ENCODE measurements at places on chromosomes 3 and 15.

DNA sequence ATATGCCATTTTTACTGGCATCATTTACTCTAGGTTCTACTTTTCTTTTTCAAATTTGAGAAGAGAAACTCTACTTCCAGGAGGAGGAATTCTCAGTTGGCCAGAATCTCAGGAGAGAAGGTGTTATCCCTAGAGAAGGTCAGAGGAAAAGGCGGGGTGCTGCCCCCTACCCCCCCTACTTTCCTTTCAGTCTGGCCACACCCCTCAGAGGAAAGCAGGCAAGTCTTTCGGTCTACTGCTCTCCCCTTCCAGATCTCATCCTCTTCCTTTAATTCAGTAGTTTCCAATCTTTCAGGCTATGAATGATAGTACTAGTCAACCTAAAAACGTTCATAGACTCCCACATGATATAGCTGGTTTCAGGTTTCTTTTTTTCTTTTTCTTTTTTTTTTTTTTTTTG is 366.5 kb upstream of the TBL1XR1 start:
- no peak for DNase-seq

- DNase-seq: no peak
Observed at GRCh38 chr15:39499042-39499441, 81.8 kb upstream of the THBS1 start.

DNA sequence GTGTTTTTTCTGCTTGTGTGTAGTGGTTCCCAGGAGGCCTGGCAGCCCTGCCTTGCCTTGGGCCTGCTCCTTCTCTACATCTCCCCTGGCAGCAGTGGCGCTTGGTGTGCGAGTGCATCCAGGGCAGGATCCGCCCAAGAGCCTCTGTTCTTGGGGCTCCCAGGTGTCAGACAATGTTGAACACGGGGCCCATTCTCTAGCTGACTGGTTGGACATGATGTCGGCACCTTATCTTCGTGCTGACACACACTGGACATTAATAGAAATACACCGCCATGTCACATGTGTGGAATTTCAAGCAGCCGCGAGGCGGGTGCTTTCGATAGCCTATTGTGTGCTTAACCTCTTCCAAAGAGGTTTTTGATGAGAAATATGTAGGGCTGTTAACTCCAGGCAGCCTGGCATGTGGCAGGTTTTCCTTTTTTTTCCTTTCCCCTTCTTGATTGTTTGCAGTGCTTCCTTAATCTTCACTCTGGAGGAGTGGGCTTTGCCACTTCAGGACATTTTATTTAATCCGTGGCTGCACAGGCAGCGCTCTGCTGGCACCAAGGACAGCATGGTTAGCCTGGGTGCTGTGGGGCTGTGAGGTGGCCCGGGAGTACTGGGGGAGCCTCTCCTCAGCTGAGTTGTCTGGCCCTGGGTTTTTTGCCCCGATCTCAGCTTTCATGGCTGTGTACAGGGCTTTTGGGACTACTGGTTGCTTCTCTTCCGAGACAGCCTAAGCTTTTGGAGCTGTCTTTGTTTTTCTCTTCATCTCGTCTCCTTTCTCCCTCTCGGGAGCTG is 42.5 kb downstream of the CHCHD6 start:
- peak; percentile 68 for DNase-seq

DNA sequence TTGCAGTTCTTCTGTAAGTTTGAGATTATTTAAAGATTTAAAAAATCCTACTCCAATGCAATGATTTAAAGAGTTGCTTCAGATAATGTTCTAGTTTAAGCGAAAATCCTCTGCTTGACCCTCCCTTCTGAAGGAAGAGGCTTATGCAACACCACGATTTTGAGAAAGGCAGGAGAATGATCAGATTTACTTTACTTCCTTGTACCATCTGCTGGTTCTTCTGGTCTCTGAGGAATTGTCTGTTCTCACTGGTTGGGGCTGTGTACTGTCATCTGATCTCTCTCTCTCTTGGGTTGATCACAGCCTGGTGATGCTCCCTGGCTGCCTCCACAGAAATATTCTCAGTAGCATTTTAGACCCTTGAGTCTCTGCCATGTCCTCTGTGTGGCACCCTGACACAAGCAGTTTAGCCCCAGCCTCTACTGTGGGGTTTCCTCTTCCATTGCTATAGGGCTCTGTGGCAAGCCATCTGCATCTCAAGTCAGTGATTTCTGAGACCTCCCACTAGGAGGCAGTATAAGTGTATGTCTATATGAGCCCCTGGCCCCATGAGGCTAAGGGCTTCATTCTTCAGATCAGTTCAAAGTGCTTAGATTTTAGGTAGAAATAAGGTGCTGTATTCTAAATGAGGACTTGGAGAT is 50.8 kb upstream of the PLAAT1 start:
- DNase-seq: peak; percentile 10

- no peak for DNase-seq
Observed at GRCh38 chr15:25251700-25252390, 187.0 kb downstream of the UBE3A start.

DNA sequence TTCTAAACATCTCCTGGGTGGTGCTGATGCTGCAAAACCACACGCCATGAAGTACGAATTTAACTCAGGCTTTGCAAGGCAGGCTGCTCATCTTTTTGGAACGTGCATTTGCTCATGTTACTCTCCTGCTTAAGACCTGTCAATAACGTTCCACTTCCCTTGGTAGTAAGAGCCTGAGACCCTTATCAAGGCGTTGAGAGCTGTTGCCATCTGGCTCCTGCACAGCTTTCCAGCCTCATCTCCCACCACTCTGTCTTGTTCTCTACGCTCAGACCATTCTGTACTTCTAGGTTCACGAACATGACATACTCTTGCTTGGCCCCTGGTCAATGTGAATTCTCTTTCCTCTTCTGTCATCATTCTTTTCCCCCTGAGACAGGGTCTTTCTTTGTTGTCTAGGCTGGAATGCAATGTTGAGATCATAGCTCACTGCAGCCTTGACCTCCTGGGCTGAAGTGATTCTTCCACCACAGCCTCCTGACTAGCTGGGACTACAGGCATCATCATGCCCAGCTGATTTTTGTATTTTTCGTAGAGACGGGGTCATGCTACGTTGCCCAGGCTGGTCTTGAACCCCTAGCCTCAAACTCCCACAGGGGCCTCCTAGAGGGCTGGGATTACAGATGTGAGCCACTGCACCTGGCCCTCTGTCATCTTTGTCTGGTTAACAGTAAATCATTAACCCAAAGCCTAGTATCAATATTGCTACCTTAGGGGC is 202.8 kb downstream of the CADPS start:
- DNase-seq: no peak

- no peak for DNase-seq
Observed at GRCh38 chr3:160784853-160785252, 28.8 kb downstream of the PPM1L start.

DNA sequence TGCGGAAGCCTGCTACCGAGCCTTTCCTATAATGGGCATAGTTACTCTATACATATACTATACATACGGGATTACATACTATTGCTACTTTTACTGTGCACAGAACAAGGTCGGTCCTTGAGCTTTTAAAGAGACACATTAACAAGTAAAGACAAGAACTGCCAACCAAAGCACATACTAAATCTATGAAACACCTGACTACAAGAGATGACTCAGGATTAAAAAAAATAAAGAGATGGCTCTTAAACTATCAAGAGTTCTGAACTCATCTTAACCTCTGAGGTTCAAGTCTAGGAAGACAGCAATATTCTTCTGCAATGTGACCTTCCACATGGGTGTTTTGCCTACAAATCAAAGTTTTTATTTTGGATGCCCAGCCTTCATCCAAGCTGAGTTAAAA is 106.8 kb downstream of the TNIK start:
- DNase-seq: no peak

DNA sequence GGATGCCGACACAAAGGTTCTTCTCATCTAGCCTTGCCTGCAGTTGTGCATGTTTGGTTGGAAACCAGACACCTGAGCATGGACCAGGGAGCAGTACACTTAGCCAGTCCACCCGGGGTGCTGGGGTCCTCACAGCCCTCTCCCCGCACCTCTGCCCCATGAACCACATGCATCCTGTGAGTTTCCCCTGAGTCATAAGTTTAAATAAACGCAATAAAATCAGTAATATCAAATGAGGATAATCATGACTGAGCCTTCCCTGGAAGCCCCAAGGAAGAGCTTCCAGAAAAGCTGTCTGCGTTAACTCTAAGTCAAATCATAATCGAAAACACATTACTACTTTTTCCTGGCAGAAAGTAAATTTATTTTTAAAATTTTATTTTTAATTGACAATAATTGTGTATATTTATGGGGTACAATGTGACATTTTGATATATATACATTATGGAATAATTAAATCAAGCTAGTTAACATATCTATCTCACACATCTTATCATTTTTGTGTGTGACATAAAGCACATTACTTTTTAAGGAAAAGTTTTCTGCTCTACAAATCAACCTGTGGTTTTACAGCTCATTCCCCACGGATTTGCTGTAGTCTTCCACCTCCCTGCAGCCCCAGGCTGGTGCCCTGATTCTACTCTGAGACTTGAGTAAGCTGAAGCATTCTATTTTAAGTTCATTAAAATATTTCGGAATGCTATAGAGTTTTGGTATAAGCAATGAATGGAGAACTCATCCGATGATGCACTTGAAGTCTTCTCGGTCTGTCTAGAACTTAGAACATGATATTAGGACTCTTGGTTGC is 166.0 kb upstream of the EIF1B start:
- DNase-seq: no peak

- no peak for DNase-seq
Observed at GRCh38 chr3:178475062-178475461, 61.2 kb upstream of the KCNMB2 start.

DNA sequence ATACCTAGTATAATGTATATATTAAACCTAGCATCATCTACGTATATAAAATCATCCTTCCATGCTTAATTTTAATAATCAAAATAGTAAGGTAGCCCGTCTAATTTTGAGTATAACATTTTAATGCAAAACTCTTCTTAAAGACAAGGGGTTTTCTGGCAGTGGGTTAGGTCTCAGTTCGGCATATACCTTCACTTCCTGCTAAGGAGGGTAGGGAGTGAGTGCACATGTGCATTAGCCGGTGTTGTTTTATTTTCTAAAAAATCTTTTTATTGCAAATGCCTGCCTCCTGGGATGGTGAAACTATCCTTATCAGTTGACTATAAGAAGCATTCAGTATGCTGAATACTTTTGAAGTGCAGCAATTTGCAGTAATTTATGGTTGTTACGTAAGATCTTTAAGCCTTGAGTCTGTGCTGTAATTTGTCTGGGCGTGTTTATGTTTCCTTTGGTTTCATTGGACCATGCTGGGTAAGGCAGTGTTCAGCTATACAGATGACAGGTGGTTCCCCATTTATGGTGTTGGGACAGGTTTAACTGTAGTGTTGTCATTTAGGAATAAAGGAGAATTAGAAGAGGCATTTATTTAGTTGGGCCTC is 11.7 kb downstream of the ARHGEF26 start:
- no peak for DNase-seq

- no peak for DNase-seq
Observed at GRCh38 chr15:32099956-32100684, 69.8 kb downstream of the CHRNA7 start.

DNA sequence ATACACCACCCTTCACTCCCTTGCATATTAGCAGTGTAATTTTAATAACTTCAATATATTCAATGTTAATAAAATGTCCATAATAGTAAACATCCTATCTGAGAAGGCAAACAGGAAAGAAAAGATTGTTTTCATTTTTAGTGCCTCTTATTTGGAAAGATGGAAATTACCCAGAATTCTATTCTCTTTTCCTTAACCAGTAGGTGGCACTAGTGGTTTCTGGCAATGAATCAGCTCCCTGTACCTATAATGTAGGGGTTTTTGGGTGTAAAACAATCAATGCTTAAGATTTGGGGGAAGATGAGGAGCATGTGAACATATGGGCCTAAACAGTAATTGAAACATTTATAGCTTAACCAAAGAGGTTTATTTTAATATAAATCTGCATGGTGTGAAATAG is 5.7 kb upstream of the SEMA6D start:
- no peak for DNase-seq

DNA sequence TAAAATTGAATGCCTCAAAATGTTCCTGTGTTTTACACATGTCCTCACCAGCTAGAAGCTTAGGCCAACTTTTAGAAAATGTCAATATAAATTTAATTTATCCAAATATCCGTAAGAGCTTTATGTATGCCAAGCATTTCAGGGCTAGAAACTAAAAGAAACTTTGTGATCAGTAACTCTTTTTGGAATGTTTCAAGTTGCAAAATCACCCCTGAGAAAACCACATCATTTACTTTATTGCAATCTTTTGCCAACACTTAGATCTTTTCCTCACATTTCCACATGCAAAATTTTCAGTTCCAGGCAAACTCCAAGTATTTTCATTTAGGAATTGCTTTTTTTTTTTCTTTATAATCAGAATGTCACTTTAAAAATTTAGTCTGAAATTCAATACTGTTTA is 20.1 kb upstream of the IGF1R start:
- no peak for DNase-seq

- DNase-seq: peak; percentile 9
Observed at GRCh38 chr15:43086551-43086950, 19.3 kb downstream of the UBR1 start.

GRCh38 chr3:197343656-197344408 is 45.4 kb upstream of the DLG1 start:
- DNase-seq: peak; percentile 88

DNA sequence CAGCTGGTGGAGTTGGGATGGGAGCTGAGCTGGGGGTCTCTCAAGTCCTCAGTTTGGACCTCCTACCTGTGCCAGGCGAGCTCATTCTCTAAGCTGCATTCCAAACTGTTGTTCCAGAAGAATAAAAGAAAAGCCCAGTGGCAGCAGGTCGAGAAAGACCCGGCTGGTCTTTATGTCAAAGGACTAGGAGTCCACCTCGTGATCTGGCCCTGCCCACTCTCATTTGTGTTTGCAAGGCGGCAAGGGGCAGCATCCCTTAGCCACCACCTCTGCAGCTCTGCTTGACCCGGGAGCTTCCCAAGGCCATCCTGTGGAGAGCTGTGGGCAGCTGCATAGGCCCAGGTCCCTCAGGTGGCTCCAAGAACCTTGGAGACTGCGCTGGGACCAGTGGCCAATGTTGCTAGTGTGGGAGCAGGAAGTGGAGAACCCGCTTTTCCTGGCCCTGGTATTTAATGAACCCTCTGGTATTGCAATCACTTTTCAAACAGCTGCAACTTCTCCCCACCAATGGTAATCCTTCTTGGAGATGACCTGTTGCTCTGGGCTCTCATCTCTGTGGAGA is 30.9 kb downstream of the KY start:
- no peak for DNase-seq

DNA sequence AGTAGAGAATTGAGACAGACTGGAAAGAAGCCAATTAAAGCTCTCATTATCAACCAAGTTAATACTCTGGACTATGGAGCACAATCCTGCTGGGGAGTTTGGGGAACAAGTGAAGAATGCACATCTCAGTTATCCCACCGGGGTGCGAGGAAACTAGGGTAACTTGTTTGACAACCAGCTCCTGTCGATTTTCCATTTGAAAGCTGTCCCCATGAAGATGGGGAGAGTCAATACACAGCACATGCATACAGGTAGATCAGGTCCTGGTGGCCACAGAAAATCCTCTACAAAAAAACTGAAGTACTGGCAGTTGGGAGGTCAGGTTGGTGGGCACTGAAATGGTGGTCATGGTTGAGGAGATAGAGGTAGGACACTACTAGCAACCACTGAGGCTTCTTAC is 25.7 kb upstream of the GRAMD1C start:
- no peak for DNase-seq

GRCh38 chr3:32398531-32398930 is 6.9 kb downstream of the CMTM7 start:
- DNase-seq: no peak
